Activated CD8-positive, alpha-beta T cell treated with anti-CD3 and anti-CD28 coated beads, Interleukin-2, amount 10 ng/mL, durations not matched to agents 7 days and 5 days (primary cell): ENCODE measurements at places on chromosomes 4 and X. TPM values are rescaled to one million over a fixed set of nuclear protein-coding genes. Genes with fewer than 3 reads are reported as not detected.
A peak's percentile ranks its signal among the peaks of the same experiment; 100 is the strongest.

BRS3 gene
- not detected for total RNA-seq

- H3K27ac ChIP-seq, result no peak overlapping the region
- H3K4me3 ChIP-seq, result no peak overlapping the region
- DNase-seq, result no peak
- H3K4me1 ChIP-seq, result no peaks in the 10 kb centered on the region
These were observed 76.3 kb downstream of the EVC start for GRCh38 chr4:5787311-5787710.

DNA sequence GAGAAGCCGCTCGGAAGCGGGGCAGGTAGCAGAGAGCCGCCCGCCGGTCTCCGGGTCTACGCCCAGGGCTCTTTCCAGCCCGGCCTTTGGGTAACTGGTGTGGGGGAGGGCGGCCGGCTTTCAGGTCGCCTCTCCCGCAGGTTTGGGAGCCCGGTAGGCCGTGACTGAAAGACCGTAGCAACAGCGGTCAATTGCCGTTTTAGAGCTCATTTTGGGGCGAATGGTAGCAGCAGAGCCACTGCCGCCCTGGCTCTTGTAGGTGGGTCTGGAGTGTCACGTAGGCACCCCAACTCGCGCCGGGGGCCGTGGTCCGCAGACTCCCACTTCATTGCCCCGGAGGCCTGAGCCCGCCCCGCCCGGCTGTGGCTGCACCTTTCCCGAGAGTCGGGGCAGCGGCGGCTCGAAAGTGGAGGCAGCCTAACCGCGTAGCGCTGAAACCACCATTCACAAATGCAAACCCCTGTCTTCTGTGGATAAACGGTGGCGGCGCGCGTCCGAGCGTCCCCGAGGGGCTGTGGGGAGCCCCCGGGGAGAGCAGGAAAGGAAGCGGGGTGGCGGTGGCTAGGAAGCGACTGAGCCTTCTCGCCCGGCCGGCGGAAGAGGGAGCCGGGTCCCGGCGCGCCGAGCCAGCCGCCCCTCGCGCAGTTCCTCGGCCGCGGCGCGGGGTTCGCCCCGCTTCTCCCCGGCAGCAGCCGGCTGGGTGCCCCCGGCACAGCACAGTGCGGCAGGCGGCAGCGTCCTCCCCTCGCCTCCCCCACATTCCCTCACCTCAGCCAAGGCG is 2185.1 kb upstream of the TENM3 start:
- DNase-seq, result peak; percentile 22
- H3K36me3 ChIP-seq, result peaks cover 3% of the 10 kb centered on the region
- H3K4me3 ChIP-seq, result peak overlapping the region; percentile 38
- H3K4me1 ChIP-seq, result peaks cover 11% of the 10 kb centered on the region

DNA sequence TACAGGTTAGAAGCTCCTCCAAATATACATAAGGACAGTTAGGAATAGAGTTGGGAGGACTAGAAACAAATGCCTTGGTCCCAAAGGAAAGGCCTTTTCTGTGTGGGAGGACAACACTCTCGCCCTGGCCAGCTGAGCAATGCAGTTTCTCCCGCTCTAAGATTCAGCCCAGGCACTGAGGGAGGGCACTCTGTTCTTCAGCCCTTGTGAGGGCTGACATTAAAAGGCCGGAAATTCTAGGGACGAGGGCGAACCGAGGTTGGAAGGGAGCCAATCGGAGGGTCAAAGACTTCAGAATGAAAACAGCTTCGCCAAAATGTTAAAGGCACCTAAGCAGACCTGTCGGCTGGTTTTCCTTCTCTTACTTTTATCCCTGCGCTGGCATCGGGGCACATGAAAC is 2.9 kb upstream of the PTCHD1 start:
- H3K27me3 ChIP-seq, result peaks cover 46% of the 10 kb centered on the region
- H3K4me1 ChIP-seq, result peaks cover 6% of the 10 kb centered on the region
- no peak overlapping the region for H3K27ac ChIP-seq
- no peak overlapping the region for H3K4me3 ChIP-seq
- H3K36me3 ChIP-seq, result no peaks in the 10 kb centered on the region

GRCh38 chr4:19051831-19052230 is 1030.3 kb upstream of the LCORL start:
- no peak for DNase-seq
- no peaks in the 10 kb centered on the region for H3K27me3 ChIP-seq
- H3K4me1 ChIP-seq, result no peaks in the 10 kb centered on the region
- no peak overlapping the region for H3K4me3 ChIP-seq
